Hepatocyte (in vitro differentiated cells): ENCODE measurements at places on chromosomes 1 and 21. TPM values are rescaled to one million over a fixed set of nuclear protein-coding genes. Genes with fewer than 3 reads are reported as not detected.

Gene ENAH
- 46.3 and 51.3 TPM in 2 replicates for polyA plus RNA-seq

DNA sequence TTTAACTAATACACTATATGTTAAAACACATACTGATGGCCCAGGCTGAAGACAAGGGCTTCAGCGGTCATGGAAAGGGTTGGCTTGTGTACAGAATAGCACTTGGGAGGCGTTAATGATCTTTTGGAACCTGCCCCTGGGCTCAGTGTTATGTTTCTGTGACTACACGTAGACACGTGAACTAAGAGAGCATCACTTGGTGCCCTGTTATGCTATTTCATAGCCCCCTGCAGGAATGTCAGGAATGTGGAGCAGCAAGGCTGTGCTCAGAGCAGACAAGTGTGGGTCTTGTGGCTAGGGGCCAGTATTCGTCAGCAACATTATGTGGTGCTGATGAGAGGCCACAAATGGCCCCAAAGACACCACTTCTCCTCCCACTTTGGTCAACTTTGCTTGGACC is 132.4 kb downstream of the MAP3K21 start:
- DNase-seq, result no peak

DNA sequence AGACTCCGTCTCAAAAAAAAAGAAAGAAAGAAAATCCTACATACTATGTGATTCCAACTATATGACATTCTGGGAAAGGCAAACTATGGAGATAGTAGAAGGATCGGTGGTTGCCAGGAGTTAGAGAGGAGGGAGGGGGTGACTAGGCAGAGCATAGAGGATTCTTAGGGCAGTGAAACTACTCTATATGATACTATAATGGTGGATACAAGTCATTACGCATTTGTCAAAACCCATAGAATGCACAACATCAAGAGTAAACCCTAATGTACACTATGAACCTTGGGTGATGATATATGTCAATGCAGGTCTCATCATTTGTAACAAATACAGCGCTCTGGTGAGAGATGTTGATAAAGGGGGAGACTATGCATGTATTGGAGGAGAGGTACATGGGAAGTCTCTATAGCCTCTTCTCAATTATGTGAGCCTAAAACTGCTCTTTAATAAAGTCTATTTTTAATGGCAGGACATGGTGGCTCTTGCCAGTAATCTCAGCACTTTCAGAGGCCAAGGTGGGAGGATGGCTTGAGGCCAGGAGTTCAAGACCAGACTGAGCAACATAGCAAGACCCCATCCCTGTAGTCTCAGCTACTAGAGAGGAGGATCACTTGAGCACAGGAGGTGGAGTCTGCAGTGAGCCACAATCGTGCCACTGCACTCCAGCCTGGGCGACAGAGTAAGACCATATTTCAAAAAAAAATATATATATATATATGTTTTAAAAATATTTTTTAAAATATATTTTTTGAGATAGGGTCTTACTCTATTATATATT is 17.0 kb downstream of the SLC2A5 start:
- DNase-seq, result no peak

GRCh38 chr1:41591891-41592290 is 107.4 kb upstream of the EDN2 start:
- no peak for DNase-seq

Gene PTPRF
- polyA plus RNA-seq, result 84.6 and 96.0 TPM in 2 replicates

GRCh38 chr1:245751726-245752470 is 597.1 kb downstream of the KIF26B start:
- DNase-seq, result peak; percentile 25

- no peak for DNase-seq
These were observed 85.9 kb upstream of the ADAM30 start for GRCh38 chr1:119981986-119982815.

DNA sequence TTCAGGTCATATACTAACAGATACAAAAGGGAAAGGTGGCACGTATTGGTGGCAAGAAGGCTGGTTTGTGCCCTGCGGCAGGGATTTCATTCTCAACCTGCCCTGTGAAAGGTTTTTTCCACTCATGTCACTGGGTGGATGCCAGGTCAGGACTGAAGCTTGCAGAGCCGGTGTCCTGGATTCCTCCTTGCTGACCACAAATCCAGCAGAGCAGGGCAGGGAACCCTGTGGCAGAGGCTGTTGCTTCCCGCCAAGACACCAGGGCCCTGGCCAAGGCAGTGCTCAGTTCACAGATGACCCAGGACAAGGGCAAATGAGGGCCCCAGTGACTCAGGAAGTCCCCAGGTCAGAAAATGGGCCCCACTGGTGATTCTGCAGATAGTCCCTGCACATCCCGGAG is 16.4 kb downstream of the BSND start:
- no peak for DNase-seq

Gene HSD3B2
- 2.2 and 4.6 TPM in 2 replicates for polyA plus RNA-seq

- DNase-seq, result no peak
These were observed 29.7 kb upstream of the TNFRSF1B start for GRCh38 chr1:12136916-12137610.

Gene HFM1
- 0.39 and 0.50 TPM in 2 replicates for polyA plus RNA-seq

- DNase-seq, result no peak
These were observed 30.8 kb downstream of the PLEKHO1 start for GRCh38 chr1:150180474-150180873.

DNA sequence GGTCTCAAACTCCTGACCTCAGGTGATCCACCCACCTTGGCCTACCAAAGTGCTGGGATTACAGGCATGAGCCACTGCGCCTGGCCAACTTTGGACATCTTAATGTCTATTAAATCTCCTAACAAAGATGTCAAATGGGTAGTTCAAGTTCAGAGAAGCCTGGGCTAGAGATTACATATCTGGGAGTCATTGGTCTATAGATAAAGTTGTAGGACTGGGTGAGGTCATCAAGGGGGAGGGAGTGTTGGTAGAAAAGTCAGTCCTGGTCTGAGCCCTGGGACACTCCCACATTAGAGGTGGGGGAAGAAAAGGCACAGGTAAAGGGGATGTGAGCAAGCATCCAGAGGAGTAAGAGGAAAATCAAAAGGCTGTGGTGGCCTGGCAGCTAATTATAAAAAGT is 6.6 kb downstream of the UBIAD1 start:
- no peak for DNase-seq

Gene BSND
- 0.18 and 0.21 TPM in 2 replicates for polyA plus RNA-seq

DNA sequence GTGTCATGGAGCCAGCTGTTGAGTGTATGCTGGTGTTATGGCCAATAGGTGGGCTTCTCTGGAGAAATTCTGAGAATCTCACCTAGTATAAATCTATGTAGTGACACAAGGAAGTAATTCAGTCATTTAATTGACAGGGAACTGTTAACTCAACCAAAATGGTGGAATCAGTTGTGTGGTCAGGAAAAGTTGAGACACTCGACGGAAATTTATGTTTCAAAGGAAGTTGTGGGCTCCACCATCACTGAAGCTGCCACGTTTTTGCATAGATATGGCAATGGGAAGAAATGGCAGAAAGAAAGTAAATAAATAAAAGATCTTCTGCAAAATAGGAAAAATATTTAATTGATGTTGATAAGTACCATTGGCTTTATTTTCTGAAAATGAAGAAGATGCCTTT is 84.5 kb downstream of the ATP6V1G3 start:
- no peak for DNase-seq

Gene MYCBP
- 33.9 and 38.4 TPM in 2 replicates for polyA plus RNA-seq

- DNase-seq, result no peak
These were observed 20.7 kb upstream of the HRNR start for GRCh38 chr1:152244576-152245273.

DNA sequence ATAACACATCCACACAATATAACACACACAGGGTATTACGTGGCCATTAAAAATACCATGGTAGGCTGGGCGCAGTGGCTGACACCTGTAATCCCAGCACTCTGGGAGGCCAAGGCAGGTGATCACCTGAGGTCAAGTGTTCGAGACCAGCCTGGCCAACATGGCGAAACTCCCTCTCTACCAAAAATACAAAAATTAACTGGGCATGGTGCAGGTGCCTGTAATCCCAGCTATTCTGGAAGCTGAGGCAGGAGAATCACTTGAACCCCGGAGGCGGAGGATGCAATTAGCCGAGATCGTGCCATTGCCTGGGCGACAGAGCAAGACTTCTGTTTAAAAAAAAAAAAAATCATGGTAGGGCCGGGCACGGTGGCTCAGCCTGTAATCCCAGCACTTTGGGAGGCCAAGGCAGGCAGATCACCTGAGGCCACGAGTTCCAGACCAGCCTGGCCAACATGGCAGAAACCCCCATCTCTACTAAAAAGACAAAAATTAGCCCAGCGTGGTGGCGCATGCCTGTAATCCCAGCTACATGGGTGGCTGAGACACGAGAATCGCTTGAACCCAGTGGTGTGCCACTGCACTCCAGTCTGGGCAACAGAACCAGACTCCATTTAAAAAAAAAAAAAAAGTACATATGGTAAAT is 24.1 kb upstream of the HPDL start:
- DNase-seq, result no peak

Gene FMO5
- polyA plus RNA-seq, result 44.6 and 49.5 TPM in 2 replicates

Gene ZNF593OS
- polyA plus RNA-seq, result 0.45 and 2.1 TPM in 2 replicates

DNA sequence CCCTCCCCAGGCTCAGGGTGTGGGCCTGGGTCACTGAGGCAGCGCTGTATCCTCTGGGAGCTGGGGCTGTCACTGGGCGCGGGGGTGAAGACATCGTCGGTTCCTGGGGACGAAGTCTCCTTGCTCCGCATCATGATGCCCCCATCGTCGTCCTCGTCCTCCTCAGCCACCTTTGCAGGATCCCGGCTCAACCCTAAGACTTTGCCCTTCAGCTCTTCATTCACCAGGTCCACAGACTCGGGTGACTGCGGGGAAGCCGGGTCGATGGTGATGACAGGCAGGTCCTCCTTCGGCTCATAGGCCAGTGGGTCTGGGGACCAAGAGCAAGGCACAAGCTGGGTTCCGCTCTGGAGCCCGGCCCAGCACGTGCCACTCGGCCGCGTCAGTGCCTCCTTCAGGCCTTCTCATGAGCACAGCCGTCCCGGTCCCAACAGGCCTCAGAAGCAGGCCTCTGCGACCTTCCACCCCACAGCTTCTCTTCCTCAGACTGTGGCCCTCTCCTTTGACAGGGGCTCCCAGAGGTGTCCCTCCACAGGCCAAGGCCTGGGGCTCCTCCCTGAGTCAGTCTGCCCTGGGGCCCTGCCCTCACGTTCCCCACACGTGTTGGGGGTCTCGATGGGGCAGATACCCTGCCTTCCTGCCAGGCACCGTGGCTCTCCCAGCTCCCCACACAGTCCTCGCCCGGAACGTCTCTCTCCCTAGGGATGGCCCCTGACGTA is 54.4 kb downstream of the SLC9A1 start:
- no peak for DNase-seq

Gene MED8
- 68.3 and 70.4 TPM in 2 replicates for polyA plus RNA-seq

- DNase-seq, result no peak
These were observed 142.9 kb downstream of the VPS13D start for GRCh38 chr1:12372761-12373160.

GRCh38 chr1:43229826-43230780 is 39.7 kb upstream of the TMEM125 start:
- no peak for DNase-seq

GRCh38 chr1:31108861-31109260 is 43.3 kb upstream of the PUM1 start:
- DNase-seq, result no peak

GRCh38 chr1:169321539-169321938 is 46.1 kb downstream of the NME7 start:
- DNase-seq, result no peak

GRCh38 chr1:77831566-77831965 is 52.1 kb downstream of the MIGA1 start:
- DNase-seq, result no peak

DNA sequence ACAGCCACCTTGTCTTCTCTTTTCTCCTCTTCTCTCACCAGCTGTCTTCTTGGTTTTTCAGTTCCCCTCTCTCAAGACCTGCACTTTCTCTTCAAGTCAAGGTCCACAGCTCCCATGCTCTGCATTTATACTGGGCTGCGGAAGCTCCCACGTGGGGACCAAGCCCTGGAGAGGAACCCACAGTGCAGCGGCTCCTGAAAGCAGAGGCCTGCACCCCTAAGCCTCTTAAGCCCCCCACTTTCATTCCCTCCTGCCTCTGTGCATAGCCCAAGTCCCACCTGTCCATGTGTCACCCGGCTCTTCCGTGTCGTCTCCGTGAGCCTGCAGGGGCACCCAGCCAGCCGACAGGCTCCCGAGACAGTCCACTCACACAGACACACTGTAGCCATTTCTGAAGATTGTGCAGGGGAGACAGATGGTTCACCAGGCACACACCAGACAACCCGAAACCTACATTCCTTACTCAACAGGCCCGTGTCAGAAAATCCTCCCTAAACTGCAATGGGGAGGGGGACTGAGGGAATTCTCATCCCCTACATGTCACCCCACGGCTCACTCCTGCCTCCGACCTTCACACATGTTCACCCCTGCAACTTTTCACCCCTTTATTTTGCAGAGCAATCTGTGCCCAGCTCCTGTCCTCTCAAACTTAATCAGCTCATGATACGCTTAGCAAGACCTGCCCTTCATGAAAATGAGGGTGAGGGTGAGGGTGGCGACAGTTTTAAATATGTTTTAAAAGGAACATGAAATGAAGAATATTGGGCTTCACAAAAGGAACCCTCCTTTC is 6.3 kb downstream of the MX2 start:
- DNase-seq, result no peak

DNA sequence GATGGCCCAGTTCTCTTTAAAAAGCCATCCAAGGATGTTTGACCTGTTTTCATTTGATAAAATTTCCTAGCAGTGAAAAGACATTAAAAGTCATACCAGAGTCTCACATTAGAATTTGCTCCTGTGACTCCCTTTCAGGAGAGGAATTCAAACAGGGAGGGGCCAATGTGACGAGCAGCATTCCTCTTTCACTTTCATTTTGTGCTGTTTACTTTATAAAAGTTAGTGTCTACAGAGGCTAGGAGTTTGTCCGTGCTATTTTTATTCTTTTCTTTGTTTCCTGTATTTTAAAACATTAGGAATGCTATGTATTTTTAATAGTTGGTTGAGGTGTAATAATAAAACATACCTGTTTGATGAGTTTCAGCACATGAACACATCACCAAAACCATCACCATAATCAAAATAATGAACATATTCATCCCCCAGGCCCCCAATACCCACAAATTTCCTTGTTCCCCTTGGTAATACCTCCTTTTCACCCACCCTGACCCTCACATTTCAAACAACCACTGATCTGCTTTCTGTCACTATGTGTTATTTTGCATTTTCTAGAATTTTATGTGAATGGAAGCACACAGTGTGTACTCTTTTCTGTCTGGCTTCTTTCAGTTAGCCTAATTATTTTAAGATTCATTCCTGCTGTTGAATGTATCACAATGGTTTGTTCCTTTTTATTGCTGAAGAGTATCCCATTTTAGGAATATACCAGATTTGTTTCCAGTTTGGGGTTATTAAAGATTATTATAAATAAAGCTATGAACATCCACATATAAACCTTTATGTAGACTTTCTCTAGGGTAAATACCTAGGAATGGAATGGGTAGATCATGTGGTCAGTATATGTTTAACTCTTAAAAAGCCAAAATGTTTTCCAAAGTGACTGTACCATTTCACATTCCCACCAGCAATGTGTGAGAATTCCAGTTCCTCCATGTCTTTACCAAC is 129.5 kb downstream of the TENT5C start:
- DNase-seq, result peak; percentile 51
